ENCODE measurements at places on chromosomes 2 and 18.

GRCh38 chr2:21415234-21415633 is 291.5 kb downstream of the TDRD15 start:
- DNase-seq: no peak

- no peak for DNase-seq
Observed at GRCh38 chr18:59959073-59959472, 59.3 kb downstream of the PMAIP1 start.

GRCh38 chr2:167965907-167966761 is 281.3 kb downstream of the STK39 start:
- DNase-seq: no peak

DNA sequence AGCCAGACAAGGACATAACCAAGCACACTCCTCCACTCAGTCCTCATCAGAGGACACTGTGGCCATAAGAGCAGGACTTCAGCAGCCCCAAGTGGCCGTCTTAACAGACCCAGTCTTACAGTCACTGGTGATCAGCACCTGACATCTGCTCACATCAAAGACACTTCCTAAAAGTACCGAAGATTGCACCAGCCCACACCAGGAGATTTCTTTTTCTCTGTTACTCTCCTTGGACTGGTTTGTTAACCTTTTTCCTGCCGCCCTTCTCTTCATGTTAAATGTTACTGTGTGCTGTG is 44.1 kb downstream of the MRPS5 start:
- DNase-seq: no peak

DNA sequence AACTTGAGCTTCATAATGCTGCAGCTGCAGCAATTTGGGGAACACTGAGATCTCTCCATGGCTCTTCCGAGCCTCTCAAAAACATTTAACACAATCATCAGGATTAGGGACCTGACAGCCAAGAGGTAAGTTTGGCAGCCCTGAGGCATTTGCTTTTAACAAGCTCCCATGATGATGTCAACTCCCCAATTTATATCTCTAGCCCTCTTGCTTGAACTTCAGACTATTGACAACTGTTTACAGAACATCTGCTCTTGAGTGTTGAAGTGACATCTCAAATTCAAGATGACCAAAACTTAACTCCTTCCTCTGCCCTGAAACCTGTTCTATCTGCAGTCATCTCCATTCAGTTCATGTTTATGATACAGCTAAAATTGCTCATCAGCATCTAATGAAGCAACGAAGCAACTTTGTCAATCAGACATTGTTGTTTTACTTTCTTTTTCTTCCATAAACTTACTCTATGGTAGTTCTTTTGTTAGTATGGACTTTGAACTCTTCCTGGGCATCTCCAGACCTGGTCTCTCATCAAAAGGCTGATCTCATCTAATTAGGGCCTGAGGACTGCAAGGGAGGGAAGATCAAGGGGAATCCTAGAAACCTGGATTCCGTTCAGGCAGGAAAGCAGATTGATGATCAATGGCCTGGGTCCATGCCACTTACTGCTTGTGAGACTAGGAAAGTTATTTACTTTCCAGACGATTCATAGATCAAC is 48.1 kb downstream of the SEMA4F start:
- DNase-seq: no peak

GRCh38 chr18:45954070-45954934 is 12.8 kb downstream of the EPG5 start:
- DNase-seq: no peak

DNA sequence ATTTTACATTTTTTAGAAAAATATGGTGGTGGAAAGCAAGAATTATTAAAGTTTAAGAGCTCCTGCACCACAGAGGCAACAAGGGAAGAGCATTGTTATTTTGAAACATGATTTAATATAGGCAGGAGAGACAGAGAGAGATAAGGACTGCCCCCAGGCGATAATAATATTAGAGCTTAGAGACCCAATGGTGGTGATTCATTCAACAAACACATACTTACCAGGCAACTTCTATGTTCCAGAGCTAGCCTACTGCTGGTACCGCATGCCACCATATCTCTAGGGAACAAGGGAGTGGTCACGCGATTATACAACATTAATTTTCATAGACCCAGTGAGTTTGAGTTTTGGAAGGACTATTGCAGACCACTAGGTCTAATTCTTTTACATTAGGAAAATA is 327.8 kb upstream of the SOX11 start:
- DNase-seq: no peak

DNA sequence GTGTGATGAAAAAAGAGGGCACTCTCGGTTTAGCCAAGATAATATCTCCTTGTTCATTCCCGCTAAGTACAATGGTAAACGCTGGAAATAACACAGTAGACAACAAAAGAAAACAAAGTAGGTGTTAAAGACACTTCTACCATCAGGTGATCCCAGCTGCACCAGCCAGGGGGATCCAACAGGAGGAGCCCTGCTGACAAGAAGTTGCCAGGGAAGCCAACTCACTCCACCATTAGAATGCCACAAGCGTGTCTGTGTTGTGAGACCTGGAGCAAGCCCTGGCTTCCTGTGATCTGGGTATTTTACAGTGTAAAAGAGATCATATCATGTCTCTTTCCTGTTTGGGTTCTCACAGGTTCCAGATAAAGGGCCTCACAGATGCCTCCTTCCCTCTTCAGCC is 117.0 kb downstream of the GRB14 start:
- no peak for DNase-seq

- DNase-seq: no peak
Observed at GRCh38 chr2:223890721-223891120, 53.3 kb upstream of the AP1S3 start.

- no peak for DNase-seq
Observed at GRCh38 chr2:6845312-6845711, 20.4 kb downstream of the CMPK2 start.

GRCh38 chr2:45591073-45591472 is 20.0 kb downstream of the SRBD1 start:
- DNase-seq: no peak

GRCh38 chr18:22739789-22740188 is 193.3 kb upstream of the RBBP8 start:
- DNase-seq: no peak

GRCh38 chr2:227789803-227790202 is 23.8 kb upstream of the CCL20 start:
- no peak for DNase-seq

DNA sequence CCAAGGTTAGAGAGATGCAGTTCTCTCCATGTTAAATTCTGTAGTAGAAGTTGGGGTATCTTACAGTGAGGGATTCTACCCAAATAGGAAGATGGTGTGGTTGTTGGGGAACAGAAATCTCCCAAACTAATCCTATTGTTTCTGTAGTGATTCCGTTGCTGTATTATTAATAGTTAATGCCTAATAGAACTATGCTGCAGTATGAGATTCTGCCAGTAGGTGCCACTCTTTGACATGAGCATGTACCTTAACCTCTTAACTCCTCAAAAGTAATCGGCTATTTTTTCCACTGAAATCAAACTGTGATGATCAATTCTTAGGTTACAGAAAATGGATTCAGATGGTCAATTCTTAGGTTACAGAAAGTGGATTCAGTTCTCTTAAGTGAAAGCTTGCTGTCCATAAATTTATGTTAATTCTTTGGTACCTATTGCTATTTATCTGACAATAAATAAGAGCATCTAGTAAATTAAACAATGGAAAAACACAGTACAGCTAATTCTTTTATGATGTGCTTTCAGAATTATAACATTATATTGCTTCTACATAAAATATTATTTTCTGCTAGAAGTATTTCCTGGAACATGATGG is 97.9 kb upstream of the DLX2 start:
- peak; percentile 24 for DNase-seq

- no peak for DNase-seq
Observed at GRCh38 chr2:21054011-21054410, 10.1 kb upstream of the APOB start.

DNA sequence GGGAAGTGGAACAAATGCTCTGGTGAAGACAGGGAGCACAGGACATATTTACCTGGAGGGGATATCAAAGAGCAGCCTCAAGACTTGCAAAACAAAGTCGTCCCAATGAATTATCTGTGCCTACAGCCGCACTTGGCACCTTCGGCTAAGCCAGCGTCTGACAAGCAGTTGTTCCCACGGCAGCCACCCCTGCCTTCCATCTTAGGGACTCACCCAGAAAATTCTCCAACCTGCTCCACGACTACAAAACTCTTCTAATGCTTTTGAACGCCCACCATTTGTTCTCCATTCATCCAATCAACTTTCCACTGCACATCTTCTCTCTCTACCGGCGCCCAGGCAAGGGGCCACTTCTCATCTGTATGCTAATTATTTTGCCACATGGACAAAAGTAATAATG is 7.0 kb downstream of the MYT1L start:
- DNase-seq: no peak

- DNase-seq: peak; percentile 58
Observed at GRCh38 chr2:47272031-47272864, 117.1 kb upstream of the STPG4 start.
